ENCODE measurements at places on chromosomes 11 and 22.
A peak's percentile ranks its signal among the peaks of the same experiment; 100 is the strongest.

GRCh38 chr11:73412308-73412707 is 36.1 kb downstream of the RELT start:
- no peak for DNase-seq

GRCh38 chr11:70314730-70315129 is 44.2 kb downstream of the PPFIA1 start:
- no peak for DNase-seq

DNA sequence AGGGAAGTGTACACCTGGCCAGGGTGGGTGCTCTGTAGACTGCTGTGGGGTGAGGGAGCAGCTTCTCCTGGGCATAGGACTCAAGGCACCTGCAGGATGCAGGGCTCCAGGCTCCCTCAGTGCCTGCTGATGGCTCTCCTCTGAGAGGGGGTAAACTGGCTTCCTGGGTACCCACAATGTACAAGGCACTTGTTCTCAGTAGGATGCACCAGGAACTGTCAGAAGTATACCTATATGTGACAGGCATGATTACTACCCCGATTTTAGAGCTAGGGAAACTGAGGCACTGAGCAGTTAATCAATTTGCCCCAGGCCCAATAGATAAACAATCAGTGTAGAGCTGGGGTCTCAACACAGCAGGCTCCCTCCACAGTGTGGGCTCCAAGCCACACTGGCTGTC is 31.4 kb upstream of the GNAZ start:
- DNase-seq, result no peak

- DNase-seq, result no peak
Observed at GRCh38 chr11:73189723-73190556, 28.1 kb upstream of the P2RY2 start.

- no peak for DNase-seq
Observed at GRCh38 chr11:114154271-114155047, 94.9 kb downstream of the ZBTB16 start.

GRCh38 chr11:102119997-102120396 is 9.8 kb downstream of the YAP1 start:
- no peak for DNase-seq

GRCh38 chr11:43582863-43583462 is 97.6 kb upstream of the HSD17B12 start:
- no peak for DNase-seq

DNA sequence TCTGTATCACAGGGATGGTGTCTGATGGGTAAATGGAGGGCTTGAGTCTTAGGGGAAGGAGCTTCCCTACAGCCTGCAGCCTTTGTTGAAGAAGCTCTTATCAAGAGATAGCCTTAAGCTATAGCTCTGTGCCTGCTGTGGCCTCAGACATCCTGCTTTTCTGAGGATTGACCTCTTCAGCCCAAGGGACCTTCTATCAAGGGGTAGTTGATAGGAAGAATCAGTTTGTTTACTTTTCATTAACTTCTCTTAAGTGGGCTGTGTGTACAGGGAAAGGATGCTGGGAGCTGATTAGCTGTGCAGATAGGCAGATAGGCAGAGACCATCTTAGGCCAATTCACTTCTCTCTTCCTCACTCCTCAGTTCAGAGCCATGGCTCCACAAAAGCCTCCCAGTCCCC is 151.8 kb upstream of the CADM1 start:
- DNase-seq, result no peak

- DNase-seq, result no peak
Observed at GRCh38 chr11:67345247-67345919, 8.0 kb downstream of the POLD4 start.

GRCh38 chr11:95682552-95682951 is 107.0 kb downstream of the FAM76B start:
- DNase-seq, result no peak

GRCh38 chr11:93477684-93478234 is 65.4 kb downstream of the SMCO4 start:
- no peak for DNase-seq

DNA sequence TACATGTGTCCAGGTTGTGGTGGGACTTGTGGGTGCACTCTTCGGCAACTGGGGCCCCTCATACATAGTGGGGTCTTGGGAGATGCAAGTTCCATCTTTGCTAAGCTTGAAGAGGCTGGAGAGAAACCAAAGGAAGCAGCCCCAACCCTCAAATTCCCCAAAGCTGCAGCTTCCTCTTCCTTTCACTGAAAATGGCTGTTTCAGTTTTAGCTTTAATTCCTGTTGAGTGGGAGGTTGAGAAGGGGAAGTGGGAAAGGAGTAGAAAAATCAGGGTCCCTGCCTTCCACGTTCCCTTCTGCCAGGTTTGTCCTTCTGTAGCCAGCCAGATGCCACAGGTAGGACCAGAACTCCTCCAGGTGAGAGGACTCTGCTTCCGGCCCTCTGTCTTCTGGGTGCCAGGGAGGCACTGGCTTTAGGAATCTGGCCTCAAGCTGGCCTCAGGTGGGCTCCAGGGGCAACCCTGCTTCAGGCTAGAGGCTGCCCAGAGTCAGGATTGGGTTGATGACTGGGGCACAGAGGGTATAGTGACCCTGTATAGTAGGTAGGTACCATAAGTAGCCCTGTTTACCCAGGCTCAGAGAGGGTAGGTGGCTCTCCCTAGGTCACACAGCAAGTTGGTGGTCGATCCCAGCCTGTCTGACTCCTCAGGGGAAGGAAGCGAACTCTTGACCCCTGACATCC is 16.2 kb downstream of the P2RY6 start:
- DNase-seq, result no peak

DNA sequence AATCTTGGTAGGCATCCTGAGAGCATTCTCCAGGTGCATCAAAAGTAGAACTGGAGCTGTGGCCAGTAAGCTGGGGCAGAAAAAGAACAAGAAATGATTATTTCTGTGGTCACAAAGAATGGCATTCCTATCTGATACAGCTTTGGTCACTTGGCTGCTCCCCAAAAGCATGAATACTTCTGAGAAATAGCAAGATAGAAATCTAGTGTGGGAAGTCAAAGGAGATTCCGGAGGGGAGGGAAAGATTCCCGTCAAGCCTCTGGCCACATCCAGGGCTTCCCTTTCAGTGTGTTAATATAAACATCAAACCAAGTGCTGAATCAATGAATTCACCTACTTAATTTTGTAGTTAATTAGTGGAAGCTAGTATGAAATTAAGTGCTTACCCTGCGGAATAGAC is 1185.4 kb downstream of the LRRC4C start:
- no peak for DNase-seq

DNA sequence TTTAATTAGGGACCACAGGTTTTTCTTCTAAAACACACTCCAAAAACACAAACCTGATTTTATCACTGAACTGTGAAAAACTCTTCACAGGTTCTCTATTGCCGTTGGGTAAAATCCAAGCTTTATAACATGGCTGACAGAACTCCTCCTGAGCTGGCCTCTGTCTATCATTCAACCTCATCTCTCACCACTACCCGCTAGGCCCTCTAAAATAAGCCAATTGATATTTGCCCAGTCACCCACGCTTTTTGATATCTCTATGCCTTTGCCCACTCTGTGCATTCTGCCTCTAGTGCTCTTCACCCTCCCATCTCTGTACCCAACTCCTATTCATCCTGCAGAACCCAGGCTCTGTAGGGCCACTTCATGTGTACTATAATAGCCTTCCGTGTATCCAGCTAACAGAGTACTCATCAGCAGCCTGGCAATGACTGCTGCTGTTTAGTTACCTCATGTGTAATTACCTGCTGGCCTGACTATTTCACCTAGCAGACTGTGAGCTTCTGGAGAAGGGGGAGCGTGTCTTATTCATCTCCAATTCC is 1.1 kb upstream of the CNGA4 start:
- DNase-seq, result no peak

DNA sequence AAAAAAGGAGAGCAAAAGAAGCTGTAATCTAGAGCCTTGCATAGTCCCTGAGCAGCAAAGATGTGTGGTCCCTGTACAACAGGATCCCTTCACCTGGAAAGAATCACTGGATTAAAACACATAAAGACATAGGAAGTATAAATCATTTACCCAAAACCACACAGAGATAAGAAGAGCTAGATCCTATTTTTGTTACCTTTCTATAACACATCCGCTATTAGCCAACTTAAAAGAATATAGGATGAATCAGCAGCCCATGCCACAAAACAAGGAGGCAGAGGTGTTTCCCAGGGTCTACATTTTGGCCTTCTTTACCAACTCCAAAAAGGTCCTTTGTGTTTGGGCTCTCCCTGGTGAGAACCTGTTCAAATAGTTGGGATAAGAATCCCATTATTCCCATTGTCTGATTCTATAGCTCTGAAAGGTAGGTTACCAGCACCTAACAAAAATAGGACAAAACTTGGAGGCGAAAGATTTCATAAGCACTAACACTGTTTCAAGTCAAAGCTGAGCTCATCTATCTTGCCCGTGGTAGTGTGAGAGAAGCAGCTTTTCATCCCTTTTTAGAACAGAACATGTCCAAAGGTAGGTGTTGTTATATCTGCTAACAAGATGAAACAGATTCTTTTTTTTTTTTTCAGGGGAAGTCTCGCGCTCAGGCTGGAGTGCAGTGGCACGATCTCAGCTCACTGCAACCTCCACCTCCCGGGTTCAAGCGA is 26.8 kb downstream of the PAK1 start:
- no peak for DNase-seq

DNA sequence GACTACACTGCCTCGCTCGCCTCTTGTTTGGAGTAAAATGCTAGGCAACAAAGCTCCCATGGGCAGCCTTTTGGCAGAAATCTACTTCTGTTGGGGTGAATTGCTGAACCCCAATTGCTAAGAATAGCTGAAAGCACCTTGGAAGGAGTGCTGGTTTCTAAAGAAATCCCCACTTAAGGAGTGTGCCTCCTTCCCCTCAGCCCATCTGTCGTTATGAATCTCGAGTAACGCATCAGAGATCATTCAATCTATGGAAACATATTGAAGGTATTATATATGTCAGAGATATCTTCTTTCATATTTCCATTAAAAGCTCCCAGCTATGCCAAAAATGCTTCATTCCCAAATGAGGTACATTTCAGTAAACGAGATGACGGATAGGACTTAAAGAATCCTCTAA is 229.6 kb upstream of the BLID start:
- no peak for DNase-seq

DNA sequence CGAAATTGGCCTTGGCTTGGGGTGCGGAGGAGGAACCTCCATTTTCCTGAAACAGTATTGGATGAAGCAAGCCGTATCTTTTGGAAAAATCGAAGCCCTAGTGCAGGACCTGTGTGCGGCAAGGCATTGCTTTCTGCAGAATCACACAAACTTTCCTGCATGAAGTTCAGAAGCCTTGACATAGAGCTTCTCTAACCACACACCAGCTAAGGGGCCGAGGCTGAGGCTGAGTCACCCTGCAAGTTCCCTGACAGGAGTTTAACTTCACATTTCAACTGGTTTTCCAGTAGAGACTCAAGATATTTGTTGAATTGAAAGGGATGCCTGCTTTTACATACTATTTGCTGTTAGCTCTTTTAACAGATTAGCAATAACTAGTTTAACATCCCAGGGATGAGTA is 67.8 kb downstream of the TCF20 start:
- DNase-seq, result peak; percentile 17

GRCh38 chr11:97729546-97730272 is 1291.0 kb upstream of the CNTN5 start:
- no peak for DNase-seq

DNA sequence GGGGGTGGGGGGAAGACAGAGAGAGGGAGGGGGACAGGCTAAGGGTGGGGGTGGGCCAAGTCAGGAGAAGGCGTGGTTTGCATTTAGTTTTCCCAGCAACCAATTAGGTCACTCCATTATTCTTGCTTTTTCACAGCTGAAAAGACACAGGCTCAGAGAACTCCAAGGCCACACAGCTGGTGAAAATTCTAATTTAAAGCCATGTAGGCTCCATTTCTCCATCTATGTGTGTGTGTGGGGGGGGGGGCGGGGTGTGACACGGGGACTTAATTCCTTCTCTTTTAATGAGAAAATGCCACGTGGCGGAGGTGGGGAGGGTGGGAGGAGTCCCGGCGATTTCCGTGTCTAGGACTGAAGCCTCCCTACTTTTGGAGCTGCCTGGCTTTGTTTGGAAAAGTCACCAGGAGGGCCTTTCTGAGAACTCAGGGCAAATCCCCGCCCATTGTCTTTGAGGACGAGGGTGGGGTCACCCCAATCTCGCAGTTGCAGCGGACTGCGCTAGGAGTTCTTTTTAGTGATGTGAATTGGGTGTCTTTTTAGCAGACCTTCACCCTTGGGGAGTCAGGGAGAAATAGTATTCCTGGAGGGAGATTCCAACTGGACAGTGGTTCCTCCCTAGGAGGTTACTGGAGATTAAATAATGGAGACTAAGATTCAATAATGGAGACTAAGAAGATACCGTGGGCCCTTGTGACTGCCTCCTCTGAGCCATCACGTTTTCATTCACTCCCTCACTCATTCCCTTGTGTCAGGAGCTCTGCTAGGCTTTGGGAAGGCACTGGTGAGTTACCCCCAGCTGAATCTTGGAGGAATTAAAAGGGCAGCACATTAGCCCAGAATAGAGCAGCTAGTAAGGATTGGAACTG is 36.4 kb upstream of the PTPRJ start:
- DNase-seq, result no peak

- DNase-seq, result peak; percentile 64
Observed at GRCh38 chr22:39148727-39149535, 3.5 kb downstream of the CBX7 start.

DNA sequence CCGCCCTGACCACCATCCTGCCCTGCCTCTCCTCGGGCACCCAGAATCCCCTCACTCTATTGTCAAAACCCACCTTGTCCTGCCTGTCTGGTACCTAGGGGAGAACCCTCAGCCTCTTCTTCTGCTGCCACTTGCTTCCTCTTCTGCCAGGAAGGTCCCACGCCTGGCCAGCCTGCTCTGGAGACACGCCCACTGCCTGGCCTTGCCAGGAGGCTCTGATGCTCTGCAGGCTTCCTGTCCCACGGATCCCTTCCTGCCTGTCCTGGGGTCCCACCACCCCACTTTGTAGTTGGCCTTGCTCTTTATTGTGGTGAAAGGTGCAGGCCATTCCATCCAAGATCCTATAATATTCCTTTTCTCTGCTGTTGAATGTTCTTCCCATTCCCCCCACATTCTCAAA is 63.4 kb downstream of the BMAL1 start:
- DNase-seq, result no peak

DNA sequence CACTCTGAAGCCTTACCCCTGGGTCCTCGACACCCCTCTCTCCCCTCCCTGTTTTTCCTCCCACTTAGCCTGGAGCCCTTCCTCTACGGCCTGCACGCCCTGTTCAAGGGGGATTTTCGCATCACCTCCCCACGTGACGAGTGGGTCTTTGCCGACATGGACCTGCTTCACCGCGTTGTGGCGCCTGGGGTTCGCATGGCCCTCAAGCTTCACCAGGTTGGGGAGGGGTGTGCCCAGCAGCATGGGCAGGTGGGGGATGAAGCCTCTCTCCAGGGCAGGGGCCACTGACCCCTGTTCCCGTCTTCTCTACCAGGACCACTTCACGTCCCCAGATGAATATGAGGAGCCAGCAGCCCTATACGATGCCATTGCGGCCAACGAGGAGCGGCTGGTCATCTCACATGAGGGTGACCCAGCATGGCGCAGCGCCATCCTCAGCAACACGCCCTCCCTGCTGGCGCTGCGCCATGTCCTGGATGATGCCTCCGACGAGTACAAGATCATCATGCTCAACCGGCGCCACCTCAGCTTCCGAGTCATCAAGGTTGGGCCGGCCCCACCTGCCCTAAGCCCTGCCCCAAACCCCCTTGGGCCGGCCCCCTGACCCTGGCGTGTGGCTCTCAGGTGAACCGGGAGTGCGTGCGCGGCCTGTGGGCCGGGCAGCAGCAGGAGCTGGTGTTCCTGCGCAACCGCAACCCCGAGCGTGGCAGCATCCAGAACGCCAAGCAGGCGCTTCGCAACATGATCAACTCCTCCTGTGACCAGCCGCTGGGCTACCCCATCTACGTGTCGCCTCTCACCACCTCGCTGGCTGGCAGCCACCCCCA is 2.8 kb upstream of the SIPA1 start:
- no peak for DNase-seq

- DNase-seq, result no peak
Observed at GRCh38 chr11:48098024-48098423, 117.7 kb downstream of the PTPRJ start.

Measured in effector memory CD8-positive, alpha-beta T cell (primary cell).